Melanocyte of skin (primary cell): ENCODE measurements at places on chromosomes 7 and 10. TPM values are rescaled to one million over a fixed set of nuclear protein-coding genes. Genes with fewer than 3 reads are reported as not detected.

The MDFIC gene
- total RNA-seq, result 29.0 and 39.6 TPM in 2 replicates

The IFIT1 gene
- 469 and 526 TPM in 2 replicates for total RNA-seq

The UROS gene
- total RNA-seq, result 94.6 and 154 TPM in 2 replicates

The LIPM gene
- not detected in 2 replicates for total RNA-seq

The CALCR gene
- under 0.01 and 0.36 TPM in 2 replicates for total RNA-seq

The CLDN15 gene
- total RNA-seq, result 4.1 and 6.9 TPM in 2 replicates

The VENTX gene
- not detected in 2 replicates for total RNA-seq

The HTR7 gene
- 1.1 TPM in 1 of 2 replicates, not detected in the other for total RNA-seq

The CD36 gene
- 8.5 and 18.0 TPM in 2 replicates for total RNA-seq

The ATOH7 gene
- total RNA-seq, result 0.15 TPM in 1 of 2 replicates, not detected in the other

The KMT2C gene
- 34.4 and 54.9 TPM in 2 replicates for total RNA-seq

The C7orf57 gene
- total RNA-seq, result 0.34 and 0.36 TPM in 2 replicates

The PRRT4 gene
- 1.00 and 1.1 TPM in 2 replicates for total RNA-seq

The RHBDD2 gene
- total RNA-seq, result 32.0 and 36.4 TPM in 2 replicates

The ASB15 gene
- not detected in 2 replicates for total RNA-seq

The STEAP2 gene
- total RNA-seq, result 1.4 and 3.3 TPM in 2 replicates

The TEX47 gene
- total RNA-seq, result not detected in 2 replicates

The GPR26 gene
- total RNA-seq, result not detected in 2 replicates

The TMEM270 gene
- total RNA-seq, result 0.33 TPM in 1 of 2 replicates, not detected in the other

The HEPACAM2 gene
- not detected in 2 replicates for total RNA-seq

The NEUROG3 gene
- total RNA-seq, result not detected in 2 replicates

The CACNA2D1 gene
- 16.3 and 23.4 TPM in 2 replicates for total RNA-seq

The TMEM236 gene
- total RNA-seq, result 0.69 and 1.1 TPM in 2 replicates

The PHYHIPL gene
- total RNA-seq, result under 0.01 TPM in 1 of 2 replicates, not detected in the other

The WEE2 gene
- not detected in 2 replicates for total RNA-seq

The NKX1-2 gene
- total RNA-seq, result under 0.01 TPM in 1 of 2 replicates, not detected in the other

The VPS37D gene
- 3.4 and 6.5 TPM in 2 replicates for total RNA-seq
